ENCODE measurements at places on chromosomes 5 and 9. TPM values are rescaled to one million over a fixed set of nuclear protein-coding genes. Genes with fewer than 3 reads are reported as not detected.

- no peak for DNase-seq
Measured at GRCh38 chr9:136411378-136411777, 920 bp downstream of the PMPCA start.

- DNase-seq = no peak
Measured at GRCh38 chr9:25212361-25212760, 465.9 kb downstream of the TUSC1 start.

GRCh38 chr5:56327809-56328208 is 94.7 kb upstream of the ANKRD55 start:
- DNase-seq = peak; percentile 91

DNA sequence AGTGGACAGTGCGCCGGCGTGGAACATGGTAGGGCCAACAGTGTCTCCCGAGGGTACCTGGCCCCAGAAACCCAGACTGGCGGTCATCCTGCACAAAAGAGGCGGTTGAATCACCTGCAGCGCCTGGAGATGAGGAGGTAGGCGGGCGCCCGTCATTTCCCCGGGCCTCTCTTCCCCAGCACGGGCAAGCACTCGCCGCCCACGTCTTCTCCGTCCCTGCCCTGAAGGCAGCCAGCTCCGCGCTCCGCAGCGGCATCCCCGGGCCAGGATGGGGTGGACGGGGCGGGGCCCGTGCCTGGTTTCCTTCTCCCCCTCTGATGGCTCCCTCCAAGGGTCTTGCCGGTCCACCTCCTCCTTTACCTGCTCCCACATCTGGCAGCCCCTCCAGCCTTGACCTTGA is 27.1 kb upstream of the N4BP3 start:
- no peak for DNase-seq

GRCh38 chr9:469672-470551 is 255.2 kb downstream of the DOCK8 start:
- DNase-seq = peak; percentile 92

DNA sequence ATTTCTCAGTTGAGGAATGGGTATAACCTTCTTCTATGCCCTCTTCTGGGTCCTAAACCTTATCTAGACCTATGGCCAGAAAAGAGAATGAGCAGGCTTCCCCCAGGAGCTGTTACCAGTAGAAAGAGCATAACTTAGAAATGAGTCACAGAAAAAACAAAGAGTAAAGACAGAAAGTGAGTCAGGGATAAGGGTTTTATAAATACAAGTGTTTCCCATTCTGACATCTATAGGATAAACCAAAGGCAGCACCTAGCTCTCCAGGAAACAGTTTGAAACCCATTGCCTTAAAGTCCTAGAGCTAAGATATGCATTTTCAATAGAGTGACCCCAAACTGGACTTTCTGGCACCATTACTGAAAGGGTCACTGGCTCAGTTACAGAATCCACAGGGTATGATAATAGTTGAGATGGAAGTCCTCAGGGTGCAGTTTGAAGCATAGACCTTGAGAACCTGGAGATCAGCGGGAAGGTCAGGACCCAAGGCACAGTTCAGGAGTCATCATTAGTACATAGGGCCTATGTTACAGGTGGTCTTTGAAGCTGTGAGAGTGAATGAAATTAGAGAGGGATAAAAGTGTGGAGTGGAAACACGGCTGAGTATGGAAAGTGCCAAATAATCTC is 42.7 kb upstream of the LIFR start:
- DNase-seq = no peak

DNA sequence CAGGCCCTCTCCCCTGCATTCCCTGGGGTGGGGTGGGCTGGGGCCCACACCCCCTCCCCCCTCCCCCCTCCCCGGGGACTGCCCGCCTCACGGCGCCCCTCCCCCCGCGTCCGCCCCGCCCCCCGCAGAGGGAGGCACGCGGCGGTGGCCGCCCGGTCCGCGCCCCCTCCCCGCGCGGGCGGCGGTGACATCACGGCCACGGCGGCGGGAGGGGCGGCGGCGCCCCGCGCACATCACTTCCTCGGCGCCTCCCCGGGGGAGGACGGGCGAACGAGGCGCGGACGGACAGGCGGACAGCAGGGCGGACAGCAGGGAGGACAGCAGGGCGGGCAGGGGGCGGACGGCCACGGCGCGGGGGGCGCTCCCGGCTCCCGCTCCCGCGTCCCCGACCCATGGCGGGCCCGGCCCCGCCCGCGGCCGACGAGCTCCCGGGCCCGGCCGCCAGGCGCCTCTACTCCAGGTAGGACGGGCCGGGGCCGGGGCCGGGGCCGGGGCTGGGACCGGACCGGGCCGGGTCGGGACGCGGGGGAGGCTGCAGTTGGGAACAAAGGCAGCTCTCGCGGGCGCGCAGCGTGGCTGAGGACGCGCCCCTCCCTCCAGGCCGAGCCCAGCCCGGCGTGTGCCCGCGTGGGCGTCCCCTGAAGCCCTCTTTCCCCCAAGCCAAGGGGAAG is at the start of gene GPSM1:
Gene GPSM1, plus strand, starts transcription at position 236 of the 671 bp plus-strand sequence. Its CDS starts 157 bp downstream, at position 393.
- DNase-seq = peak; percentile 50

DNA sequence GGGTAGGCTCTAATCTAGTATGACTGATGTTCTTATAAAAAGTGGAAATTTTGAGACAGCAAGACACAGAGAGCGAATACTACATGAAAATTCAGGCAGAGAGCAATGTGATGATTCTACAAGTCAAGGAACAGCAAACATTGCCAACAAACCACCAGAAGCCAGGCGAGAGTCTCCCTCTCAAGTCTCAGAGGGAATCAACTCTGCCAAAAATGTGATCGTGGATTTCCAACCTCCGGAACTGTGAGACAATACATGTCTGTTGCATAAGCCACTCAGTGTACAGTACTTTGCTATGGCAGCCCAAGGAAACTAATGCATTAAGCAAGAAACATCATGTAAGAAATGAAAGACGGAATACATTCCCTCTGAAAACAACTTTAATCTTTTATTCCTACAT is 52.1 kb upstream of the CCNG1 start:
- DNase-seq = no peak

- DNase-seq = no peak
Measured at GRCh38 chr9:137056739-137057415, 3.0 kb upstream of the ENTPD2 start.

DNA sequence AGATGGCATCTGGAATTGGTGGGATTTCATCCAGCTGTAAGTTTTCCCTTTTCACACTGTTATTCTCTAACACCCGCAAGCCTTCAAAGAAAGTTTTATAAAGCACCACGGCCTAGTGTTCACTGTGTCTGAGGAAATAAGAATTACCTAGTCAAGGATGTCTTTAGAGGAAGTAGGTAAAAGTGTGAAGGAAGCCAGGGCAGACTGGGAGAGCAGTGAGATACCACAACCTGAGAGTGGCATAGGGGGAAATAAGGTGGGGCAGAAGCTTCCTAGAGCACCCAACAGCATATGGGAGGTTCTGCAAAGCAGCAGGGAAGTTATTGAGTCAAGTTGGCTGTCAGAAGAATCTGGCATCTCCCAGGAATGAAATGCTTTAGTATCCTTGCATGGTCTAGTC is 241.2 kb downstream of the CETN3 start:
- no peak for DNase-seq

DNA sequence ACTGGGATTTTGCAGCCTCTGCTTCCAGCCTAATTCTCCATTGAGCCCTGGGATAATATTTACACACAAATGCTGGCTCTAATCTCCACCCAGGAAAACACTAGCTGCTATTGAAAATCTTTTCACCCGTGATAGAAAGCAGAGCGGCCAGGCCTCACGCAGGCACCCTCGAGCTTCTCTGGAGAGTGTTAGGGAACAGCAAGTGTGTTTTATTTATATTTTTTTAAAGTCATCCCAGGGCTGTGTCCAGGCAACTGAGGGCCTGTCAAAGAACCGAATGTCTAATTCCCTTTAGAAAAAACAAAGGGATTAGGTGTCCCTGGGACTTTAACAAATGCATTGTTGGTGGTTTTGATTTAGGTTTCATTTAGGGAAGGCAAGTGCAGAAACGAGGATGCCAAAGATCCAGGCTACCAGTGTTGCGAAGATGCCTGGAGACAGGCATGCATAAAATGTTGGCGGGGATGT is 51.2 kb upstream of the SPRY4 start:
- DNase-seq = no peak

- DNase-seq = no peak
Measured at GRCh38 chr5:173383711-173384110, 55.5 kb upstream of the STC2 start.

- no peak for DNase-seq
Measured at GRCh38 chr9:19969721-19970120, 180.9 kb upstream of the SLC24A2 start.

DNA sequence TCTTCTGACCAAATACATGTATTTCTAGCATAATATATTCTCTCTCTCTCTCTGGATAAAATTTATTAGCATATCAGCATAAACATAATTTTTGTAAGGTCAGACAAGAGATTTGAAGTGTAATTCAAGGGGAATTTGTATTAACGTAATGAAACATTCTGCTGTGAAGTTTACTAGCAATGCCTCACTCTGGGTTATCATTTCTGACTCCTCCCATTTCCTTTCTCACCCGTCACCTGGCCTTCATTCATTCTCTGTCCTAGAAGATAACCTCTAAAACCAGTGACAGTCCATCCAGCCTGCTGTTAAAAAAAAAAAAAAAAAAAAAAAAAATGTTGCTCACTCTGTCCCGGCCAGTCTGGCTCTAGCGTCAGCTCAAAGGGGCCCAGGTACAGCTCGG is 27.1 kb downstream of the GRAMD2B start:
- DNase-seq = peak; percentile 51

DNA sequence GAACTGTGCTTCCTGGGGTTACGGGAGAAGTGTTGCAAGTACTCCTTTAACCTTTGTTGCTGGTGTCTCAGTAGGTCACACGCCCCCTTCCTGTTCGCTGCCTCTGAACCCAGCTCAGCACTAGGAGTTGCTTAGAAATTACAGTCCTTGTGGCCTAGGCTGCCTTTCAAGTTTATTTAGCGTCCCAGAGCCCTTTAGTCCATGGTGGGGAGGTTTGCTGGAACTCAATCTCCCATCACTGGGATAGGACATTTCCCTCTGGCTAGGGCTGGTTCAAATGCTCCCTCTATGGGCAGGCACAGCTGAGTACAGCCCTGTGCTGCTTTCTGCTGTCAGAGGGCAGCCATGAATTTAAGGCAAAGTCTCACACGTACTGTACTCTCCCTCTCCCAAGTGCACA is 4.7 kb downstream of the IFNA8 start:
- peak; percentile 17 for DNase-seq

- DNase-seq = no peak
Measured at GRCh38 chr9:121160025-121160424, 41.6 kb downstream of the RAB14 start.

Gene PLAC8L1
- 0.61 TPM for total RNA-seq

Gene SOHLH1
- total RNA-seq = not detected

Gene F12
- 7.9 TPM for total RNA-seq

Gene FLT4
- 3.3 TPM for total RNA-seq

Gene MLANA
- not detected for total RNA-seq

Gene FAM174A
- total RNA-seq = 6.6 TPM

Gene MYOZ3
- total RNA-seq = 0.11 TPM
